ENCODE measurements at places on chromosomes 6 and 20.

DNA sequence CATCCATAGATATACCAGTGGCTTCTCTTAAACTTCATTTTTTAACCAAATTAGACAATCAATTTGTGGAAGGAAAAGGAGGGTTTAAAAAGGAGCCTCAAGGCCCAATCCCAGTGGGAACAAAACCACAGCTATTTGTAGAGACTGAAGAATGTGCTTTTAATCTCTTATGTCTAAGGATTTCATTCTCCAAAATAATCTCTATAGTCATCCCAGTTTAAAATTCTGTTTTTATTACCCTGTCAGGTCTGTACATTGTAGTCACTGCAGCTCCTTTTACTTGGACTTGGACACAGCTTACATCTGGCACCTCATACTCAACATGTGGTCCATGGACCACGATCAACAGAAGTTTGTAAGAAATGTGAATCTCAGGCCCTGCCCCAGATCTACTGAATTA, 152.1 kb upstream of the STMND1 start:
- no peak for DNase-seq

DNA sequence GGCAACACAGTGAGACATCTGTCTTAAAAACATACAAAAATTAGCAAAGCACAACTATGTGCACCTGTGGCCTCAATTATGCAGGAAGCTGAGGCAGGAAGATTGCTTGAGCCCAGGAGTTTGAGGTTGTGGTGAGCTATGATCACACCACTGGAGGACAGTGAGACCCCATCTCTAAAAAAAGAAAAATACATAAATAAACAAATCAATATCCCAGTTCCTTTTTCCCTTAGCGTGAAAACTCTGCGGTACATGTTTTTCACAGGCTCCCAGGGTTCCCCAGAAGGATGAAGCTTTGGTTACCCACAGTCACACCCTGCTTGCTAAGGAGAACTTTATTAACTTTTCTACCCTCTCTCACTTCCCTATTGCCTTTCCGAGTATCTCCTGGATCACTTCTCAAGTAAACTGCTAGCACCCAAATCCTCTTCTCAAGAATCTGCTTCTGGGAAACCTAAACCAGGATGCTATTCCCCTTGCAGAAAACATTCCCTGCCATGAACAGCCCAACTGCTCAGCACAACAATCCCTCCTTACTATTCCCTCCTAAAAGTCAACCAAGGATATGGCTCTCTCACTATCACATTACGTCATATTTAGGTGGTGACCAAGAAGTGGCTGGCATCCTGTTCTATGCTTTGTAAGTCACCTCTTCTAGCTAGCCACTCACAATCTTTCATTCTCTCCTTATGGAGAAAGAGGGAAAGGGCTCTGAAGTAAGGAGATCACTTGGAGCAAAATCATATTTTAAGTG, 122.4 kb downstream of the IPCEF1 start:
- DNase-seq = no peak

DNA sequence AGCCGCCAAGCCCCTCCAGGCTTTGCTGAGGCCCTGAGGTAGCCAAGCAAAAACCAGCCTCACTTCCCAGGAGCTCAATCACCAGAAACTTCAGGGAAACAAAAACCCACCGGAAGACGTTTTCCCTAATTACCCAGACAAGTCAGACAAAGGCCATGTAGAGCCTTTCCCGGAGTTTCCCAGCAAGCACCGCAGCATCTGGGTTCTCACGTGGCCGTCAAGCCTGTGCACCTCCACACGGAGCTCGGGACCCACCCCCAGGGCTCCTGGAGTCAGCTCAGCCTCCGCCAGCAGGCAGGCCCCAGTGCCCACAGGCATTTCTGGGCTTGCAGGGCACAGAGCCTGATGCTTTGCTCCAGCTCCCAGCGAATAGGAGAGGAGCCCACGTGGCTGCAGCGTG, 10.1 kb upstream of the MRGBP start:
- no peak for DNase-seq

DNA sequence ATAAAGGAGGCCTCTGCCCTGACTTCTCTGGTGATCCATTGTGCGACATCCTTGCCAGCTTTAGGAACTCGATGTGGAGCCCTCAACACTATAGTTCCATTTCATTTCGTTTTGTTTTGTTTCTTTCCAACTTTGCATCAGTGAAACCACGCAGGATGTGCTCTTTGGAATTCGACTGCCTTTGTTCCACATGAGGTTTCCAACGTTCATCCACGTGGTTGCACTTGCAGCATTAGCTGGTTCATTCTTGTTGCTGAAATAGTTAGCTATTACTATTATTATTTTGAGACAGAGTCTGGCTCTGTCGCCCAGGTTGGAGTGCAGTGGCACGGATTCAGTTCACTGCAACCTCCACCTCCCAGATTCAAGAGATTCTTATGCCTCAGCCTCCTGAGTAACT, 61.3 kb upstream of the ZNFX1 start:
- no peak for DNase-seq

DNA sequence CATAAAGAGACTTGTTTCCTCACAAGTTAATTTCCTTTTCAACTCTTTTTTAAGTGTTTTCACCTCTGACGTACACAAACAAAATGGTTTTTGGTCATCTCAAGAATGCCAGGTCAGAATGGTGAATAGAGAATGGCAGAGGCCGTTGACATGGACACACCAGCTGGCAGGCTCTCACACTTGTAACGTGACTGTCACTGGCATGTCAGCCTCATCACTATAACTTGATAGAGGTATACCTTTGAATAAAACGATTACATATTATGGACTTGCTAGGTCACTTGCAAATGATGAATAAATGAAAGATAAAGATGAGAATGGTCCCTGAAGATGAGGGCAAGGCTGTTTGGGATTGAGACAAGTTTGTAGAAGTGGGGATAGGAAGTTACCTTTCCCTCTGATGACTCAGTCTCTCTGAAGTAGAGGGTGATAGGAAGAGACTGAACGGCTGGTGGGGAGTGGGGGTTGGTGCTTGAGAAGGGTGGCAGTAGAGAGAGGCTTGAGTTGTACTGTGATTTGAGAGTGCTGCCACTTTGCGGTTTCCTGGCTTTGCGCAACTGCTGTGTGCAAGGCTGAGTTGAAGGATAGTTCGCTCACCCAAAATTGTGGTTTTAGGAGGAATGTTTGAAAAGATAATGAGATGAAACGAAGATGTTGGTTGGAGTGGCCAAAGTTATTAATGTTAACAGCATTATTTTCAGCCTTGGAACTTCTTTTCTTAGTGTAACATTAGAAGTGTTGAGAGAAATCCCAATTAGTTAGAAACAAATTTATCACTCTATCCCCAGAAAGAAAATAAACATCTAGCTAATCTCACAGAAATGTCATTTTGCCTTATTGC, 30.3 kb downstream of the TBPL1 start:
- no peak for DNase-seq

DNA sequence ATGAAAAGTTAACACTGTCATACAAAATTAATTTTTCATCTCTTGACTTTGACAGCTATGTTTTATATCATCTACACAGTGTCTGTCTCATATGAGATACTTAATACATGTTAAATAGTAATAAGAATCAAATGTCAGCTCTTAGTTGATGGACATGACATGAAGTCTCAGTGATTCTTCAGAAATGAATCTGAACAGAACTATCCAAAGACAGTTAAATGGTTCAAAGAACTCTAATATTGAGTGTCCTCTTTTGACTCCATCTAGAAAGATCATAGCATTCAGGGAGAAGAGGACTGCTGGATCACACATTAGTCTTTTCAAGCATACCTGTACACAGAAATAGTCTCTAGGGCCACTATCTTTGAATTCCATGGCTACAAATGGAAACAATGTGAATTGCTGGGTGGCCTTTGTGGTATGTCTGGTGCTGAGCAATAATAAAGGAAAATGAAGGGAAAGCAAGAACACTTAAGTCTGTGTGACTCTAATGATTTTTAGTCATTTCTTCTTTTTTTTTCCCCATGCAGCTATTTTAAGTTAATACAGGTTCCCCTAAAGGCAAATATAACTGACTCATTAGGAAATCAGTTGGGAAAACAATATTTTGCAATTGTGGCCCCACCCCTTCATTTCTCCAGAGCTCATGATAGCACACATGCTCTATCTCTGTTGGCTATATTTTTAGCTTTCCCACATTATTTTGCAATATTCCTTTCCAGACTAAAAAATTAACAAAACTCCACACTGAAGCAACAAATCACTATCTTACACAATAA, 367.5 kb downstream of the GRIK2 start:
- no peak for DNase-seq

DNA sequence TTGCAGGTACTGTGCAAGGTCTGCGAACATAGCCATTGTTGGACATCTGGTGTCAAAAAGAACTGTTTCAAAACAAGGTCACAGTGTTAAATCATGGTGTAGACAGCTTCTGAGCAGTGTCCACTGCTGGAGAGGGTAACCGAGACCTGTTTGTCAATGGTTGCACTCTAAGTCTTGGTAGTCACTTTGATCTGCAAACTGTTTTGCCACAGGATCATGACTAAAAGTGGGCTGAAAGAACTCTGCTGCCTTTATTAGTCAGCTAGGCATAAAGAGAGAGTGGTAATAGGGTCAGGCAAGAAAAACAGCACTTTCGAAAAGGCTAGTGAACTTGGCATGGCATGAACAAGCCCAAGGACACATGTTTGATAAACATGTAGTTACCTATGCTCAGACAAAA, 552.3 kb upstream of the CITED2 start:
- DNase-seq = no peak

DNA sequence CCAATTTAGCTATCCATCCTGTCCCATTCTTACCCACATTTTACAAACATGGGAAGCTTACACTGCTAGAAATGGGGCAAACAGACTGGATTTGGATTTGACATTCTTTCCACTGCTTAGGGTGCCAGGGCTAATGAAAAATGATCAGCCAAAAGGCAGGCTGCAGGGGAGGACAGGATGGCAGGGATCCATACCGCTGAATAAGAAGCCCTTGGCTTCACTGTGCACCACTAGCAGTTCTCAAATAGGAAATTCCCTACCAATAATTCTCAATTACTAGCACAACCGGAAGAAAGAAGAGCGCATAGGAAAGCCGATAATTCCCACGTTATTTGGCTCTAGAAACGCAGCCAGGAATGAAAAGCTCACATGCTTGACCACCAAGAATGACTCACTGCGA, 73.1 kb downstream of the NDUFAF5 start:
- no peak for DNase-seq

- no peak for DNase-seq
These were observed 405.7 kb upstream of the CITED2 start for GRCh38 chr6:139779988-139780774.

GRCh38 chr20:43744151-43744611, 17.4 kb upstream of the GTSF1L start:
- DNase-seq = no peak

GRCh38 chr6:84432619-84433018, 205.2 kb upstream of the CEP162 start:
- DNase-seq = no peak

- DNase-seq = no peak
These were observed 904.5 kb upstream of the EPHA7 start for GRCh38 chr6:94323853-94324252.

- no peak for DNase-seq
These were observed 16.9 kb upstream of the APMAP start for GRCh38 chr20:25009218-25010145.

DNA sequence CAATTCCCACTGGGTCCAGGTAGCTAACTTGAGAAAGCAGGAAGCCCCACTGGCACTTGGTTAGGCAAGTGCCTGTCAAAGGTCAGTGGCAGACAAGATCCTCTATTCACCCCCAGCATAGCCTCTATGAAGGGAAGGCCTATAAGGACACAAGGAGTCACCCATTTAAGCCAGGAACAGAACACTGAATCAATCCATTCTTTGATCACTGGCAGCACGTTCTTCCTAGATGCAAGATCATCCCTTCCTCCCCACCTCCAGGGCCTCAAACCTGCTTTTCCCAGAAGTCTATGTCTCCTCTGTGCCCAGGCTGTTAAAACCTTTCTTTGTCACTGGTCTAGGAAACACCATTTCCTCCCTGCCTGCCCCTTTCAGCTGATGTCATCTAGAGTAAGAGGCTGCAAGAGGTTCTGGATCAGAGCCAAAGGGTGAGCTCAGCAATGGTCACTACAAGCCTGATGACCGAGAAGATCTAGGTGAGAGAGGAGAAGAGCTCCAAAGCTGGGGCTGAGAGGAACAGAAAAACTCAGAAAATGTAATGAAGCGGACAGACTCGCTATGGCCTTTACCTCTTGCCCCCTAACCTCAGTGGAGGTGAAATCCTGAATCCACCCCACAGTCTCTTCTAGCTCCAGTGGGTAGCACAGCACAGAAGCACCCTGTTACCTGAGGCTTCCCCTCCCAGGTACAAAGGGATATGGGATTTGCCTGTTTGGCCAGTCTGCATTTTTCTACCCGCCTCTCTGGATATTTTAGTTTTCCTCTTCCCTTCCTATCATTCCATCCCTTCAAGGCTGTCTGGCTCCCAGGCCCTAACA, 1.8 kb downstream of the GTPBP2 start:
- DNase-seq = no peak

DNA sequence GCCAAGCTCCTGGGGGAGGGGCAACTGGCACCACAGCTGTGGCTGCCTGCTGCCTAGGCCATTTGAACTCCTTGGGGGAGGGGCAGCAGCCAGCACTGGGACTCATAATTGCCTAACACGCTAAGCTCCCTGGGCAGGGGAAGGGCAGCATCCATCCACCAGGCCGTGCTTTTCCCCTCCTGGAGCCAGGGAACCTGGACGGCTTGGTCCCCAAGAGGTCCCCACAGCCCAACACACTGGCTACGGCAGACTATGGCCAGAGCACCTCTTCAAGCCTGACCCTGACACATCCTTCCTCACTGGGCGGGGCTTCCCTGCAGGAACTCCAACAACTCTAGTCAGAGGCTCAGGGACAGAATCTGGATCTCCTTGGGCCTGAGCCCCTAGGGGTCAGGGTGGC, 269.4 kb downstream of the RNF144B start:
- no peak for DNase-seq

DNA sequence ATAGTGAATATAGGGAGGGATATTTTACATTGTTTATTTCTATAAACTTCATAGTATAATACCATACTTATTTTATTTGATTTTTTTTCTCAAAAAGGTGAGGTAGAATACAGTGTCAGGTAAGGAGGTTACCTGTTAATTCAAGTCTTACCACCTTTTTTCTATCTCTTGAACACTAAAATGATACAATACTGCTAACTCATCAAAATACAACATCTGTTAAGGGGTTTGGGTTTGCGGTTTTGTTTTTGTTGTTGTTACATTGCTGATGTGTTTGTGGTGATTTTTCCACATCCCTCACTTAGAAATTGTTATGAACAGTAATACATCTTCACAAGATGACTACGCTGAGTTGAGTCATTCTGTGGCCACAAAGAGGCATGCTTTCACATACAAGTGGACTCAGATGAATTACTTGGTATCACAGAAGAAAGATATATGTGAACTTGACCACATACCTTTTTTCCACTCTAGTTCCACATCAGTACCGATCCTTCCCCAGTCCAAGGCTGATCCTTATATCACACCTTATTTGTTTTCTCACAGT, 139.4 kb upstream of the ID4 start:
- DNase-seq = no peak

Measured in GM12892 (cell line).